Cortex of kidney (tissue), 1 donor: ENCODE measurements at places on chromosomes 1 and 21.

- no peak for DNase-seq
These were observed 1.6 kb upstream of the PFKL start for GRCh38 chr21:44298301-44298700.

DNA sequence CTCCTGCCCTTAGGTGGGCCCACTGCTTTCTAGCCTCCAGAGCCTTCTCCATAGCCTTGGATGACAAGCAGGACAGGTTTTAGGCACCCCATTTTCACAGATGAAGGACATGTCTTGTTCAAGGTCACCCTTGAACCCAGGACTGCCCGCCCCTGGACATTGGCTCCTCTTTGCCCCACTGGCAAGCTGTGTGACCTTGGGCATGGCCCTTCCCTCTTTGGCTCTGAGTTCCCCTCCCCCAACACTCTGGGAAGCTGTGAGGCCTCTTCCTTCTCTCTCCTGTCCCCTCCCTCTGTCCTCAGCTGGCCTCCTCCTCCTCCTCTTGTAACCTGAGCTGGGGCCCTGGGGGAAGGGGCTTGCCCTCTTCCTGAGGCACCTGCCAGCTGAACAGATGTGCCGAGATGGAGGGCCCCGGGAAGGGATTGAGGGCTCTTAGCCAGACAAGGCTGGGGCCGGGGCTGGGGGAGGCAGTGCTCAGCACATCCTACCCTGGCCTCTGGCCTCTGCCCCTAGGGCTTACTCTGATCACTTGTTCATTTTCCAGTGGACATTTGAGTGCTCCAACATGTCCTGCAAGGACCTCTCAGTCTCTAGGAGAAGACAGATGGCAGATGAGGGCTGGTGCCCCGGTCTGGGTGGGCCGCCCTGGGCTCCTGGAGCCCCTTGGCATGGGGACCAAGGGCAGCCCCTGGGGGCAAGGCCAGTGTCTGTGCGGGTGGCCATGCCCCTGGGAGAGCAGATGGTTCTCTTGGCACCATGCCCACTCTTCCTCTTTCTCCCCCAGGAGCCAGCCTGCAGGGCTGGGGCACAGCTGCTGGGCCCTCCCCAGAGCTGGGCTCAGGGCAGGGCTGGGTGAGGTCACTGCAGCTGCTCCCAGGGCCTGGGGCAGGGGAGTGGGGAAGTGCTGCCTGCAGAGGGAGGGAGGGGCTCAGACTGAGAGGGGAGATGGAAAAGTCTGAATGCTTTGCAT lies 10.7 kb downstream of the FOXO6 start:
- DNase-seq = no peak

- no peak for DNase-seq
These were observed 35.8 kb downstream of the C1orf21 start for GRCh38 chr1:184422490-184423233.

GRCh38 chr1:198788561-198789064 lies 149.8 kb downstream of the PTPRC start:
- DNase-seq = no peak

GRCh38 chr1:192986110-192986747 lies 72.9 kb downstream of the UCHL5 start:
- DNase-seq = no peak

- DNase-seq = no peak
These were observed 124.2 kb upstream of the OLFM3 start for GRCh38 chr1:102120910-102121309.

DNA sequence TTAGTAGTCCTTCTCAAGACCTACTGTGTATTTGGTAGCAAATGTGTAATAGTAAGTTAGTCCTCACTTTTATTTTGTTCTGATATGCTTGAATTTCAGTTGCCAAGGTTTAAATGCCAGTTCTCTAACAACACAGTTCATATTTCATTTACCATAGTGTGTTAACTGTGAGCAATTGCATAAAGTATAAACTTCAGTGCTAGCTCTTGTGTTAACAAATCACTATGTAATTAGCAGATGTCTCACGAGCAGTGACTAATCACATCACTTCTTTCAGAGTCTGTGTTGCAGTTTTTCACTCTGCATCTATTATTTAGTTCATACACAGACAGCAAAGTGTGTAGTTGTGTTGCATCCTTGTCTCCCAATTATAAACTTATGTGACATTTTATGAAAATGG lies 47.8 kb downstream of the ZMYM4 start:
- DNase-seq = no peak

DNA sequence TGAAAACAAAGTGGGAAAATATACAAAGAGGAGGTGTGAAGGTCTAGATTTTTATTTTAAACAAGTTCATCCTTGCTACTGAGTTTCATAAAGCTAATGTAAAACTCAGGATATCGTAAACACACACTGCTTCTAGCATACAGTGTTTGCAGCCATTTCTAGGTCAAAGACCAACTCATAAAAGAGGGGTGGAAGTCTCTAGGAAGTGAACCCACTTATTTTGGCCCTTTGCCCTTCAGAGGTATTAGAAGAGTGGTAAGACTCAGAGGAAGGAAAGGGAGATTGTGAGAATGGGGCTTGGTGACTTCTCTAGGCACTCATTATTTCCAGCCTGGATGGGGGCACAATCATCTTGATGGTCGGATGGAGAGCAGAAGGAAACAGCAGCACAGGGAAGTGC lies 91.2 kb downstream of the TNFSF18 start:
- no peak for DNase-seq

GRCh38 chr1:24484199-24484598 lies 18.4 kb upstream of the RCAN3 start:
- no peak for DNase-seq

DNA sequence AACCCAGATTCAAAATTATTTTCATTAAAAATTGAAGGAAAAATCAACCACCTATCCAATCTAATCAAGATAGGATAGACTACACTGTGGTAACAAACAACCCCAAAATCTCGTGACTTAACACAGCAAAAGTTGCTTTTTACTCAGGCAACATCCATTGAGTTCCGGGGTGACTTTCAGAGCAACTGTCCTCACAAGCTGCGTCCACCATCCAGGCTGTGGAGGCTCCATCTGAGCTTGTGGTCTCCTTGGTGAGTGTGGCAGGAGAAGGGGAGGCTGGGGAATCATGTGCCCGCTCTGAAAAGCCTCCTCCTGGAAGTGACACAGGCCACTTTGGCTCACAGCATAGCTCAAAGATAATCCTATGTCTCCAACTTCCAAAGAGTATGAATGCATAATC lies 52.4 kb downstream of the CD2 start:
- no peak for DNase-seq

- DNase-seq = no peak
These were observed 164.7 kb upstream of the RGS18 start for GRCh38 chr1:191993549-191993948.

- DNase-seq = no peak
These were observed 45.3 kb downstream of the HENMT1 start for GRCh38 chr1:108615544-108615943.

DNA sequence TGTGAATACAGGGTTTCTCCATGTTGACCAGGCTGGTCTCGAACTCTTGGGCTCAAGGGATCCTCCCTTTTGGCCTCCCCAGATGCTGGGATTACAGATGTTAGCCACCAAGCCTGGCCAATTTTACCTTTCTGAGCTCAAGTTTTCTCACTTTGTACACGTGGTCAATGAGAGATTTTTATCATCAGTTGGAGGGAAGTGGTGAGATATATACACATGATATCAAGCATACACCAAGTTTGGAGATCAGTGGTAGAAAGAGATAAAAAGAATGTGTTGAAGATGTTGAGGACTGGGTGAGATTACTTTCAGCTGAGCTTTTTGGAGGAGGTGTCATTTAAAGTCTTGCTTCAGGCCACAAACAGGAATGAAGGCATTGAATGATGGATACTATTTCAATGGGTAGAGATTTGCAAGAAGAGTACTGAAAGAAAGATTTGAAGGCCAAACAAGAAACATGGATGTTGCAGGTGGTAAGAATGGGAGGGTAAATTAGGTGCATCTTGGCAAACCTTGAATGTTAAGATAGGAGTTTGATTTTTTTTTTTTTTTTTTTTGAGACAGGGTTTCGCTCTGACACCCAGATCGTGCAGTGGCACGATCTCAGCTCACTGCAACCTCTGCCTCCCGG lies 3.0 kb upstream of the SESN2 start:
- DNase-seq = no peak

DNA sequence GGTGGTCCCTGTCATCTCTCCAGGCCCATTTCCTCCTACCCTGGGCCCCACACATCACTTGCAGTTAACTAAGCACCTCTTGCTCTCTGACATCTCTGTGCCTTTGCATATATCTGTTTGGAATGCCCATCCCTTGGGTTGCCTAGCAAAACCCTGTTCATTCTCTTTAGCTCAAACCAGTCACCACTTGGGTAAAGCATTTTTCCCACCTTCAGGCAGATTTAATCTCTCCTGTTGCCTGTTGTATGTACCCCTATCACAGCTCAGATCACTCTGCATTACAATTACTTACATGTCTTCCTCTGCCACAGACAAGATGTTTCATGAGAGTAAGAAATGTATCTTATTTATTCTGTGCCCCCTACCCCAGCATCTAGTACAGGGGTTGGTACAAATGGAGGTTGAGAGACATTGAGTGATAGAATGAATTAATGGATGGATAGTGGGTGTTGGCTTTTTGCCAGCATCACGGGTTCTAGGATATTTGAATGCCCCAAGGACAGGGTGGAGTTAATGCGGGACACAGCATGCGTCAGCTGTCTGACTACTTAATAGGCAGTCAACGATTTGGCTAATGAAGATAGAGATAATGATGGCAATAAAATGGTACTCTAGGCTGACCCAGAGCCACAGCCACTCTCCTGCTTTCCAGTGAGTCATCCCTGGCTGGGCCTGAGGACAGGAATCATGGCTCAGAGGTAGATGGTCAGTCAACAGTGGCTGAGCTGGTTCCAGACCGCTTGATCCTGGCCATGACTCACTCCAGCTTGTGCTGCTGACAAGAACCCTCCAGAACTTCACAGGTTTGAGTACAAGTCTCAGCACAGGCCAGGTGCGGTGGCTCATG lies 6.5 kb downstream of the NR0B2 start:
- DNase-seq = no peak

DNA sequence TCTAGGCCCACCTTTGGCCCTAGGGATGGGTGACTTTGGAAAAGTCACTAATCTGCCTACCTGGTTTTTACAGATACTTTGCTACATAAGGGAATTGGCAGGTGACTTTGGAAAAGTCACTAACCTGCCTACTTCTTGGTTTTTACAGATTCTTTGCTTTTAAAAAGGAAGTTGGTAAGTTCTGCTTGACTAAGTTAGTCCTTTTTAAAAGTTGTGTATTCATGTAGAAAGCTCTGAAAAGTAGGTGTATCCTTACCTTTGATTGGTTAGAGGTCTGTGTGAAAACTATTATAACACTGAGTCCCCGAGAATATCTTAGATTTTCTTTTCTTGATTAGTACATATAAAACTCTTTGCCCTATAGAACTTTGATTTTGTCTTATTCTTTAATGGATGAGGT lies 12.4 kb downstream of the ATF6 start:
- no peak for DNase-seq

DNA sequence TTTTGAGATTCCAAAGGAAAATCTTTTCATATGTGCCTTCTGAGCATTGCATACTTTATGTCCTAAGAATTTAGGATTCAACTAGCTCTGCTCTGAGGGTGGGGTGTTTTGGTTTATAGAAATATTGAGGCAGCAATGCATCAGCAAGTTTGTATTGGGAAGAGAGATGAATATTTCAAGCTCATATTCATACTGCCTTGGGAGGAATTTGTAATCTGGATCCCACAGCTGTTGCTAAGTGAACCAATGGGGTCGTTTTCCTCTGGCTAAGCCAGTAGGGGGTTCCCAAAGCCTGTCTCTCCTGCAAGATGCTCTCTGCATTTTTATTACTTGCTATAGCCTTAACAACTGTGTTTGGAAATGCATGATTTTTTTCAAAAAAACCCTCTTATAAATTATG lies 130.6 kb downstream of the SNX7 start:
- DNase-seq = no peak

DNA sequence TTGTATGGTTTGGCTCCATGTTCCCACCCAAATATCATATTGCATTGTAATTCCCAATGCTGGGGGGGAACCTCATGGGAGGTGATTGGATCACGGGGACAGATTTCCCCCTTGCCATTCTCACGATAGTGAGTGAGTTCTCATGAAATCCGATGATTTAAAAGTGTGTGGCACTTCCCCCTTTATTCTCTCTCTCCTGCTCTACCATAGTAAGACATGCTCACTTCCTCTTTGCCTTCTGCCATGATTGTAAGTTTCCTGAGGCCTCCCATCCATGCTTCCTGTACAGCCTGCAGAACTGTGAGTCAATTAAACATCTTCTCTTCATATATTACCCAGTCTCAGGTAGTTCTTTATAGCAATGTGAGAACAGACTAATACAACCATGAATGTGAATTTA lies 211.6 kb upstream of the NR5A2 start:
- no peak for DNase-seq

DNA sequence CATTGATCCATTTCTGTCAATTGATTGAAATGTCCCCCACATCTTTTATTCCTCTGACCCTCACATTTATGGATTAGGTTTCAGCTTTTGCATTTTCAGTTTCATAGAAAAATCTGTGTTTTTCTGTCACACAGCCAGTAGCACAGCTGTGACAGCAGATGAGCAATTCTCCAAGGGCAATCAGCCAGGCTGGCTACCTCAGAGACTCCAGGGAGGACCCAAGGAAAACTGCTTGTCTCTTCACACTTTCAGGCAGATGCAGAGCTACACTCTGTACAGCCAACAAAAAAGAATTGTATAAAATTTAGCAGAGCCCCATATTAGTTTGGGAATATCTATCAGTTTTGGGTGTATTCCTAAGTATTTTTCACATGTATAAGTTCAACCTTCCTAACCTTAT lies 257.2 kb downstream of the LRRC7 start:
- no peak for DNase-seq

DNA sequence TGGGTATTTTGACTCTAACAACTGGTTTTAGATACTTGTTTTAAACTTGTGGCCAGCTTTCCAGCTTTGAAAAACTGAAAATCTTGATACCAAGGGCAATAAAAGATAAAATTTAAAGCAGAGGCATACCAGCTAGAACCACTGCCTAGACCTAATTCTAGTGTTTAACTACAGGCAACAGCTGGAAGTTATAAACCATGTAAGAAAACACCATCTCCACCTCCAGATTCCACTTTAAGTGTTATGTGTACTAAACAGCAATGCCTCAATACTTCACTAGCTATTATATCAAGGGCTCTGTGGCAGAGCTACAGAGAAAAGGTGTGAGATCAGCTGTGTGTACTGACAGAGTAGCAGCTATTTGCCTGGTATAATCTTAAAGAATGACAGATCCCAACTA lies 69.5 kb downstream of the LPAR3 start:
- DNase-seq = no peak

- no peak for DNase-seq
These were observed at the start of gene OPTC for GRCh38 chr1:203493901-203494300. OPTC (plus strand) TSS chr1:203494153; CDS start chr1:203496006, 1,853 bp downstream.

- no peak for DNase-seq
These were observed 3881.0 kb downstream of the SRGAP2C start for GRCh38 chr1:125065821-125066180.

GRCh38 chr1:119204197-119204960 lies 63.9 kb upstream of the WARS2 start:
- no peak for DNase-seq

DNA sequence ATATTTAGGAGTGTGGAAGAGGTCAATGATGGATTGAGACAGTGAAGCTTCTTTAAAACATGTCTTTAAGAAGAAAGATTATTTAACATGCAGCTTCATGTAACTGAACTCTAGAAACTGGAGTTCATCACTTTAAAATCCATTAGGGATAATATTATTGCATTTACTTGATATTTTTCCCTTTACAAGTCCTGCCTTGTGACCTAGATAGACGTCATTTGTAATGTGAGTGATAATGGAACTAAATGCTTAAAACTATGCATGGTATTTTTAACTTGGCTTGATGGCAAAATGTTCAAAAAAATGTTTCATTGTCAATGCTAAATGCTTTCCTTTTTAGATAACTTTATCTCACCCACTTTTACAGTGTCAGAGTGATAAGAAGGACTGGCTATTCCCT lies 723.7 kb downstream of the RWDD3 start:
- DNase-seq = no peak
